ENCODE measurements at places on chromosomes 11 and 22.

GRCh38 chr11:121572571-121573059 lies 119.8 kb upstream of the SORL1-AS1 start:
- no peak for DNase-seq

DNA sequence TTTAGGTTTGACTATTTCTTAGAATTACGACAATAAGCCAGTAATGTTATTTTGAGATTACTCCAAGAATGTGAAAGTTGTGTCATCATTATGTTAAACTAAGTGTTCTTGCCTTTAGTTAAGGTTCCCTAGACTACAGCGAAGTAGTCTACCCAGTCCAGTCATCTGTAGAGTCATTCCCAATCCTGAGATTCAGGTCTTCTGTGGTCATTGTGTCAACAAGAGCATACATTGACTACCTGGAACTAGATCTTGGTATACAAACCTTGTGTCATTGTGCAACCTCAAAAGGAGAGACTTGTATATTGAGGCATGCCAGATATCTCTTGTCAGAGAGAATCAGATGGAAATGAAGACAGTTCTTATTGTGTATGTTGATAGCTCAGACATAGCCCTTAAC lies 115.9 kb downstream of the ATM start:
- no peak for DNase-seq

- no peak for DNase-seq
Observed at GRCh38 chr11:57376095-57377090, 4.6 kb downstream of the PRG3 start.

DNA sequence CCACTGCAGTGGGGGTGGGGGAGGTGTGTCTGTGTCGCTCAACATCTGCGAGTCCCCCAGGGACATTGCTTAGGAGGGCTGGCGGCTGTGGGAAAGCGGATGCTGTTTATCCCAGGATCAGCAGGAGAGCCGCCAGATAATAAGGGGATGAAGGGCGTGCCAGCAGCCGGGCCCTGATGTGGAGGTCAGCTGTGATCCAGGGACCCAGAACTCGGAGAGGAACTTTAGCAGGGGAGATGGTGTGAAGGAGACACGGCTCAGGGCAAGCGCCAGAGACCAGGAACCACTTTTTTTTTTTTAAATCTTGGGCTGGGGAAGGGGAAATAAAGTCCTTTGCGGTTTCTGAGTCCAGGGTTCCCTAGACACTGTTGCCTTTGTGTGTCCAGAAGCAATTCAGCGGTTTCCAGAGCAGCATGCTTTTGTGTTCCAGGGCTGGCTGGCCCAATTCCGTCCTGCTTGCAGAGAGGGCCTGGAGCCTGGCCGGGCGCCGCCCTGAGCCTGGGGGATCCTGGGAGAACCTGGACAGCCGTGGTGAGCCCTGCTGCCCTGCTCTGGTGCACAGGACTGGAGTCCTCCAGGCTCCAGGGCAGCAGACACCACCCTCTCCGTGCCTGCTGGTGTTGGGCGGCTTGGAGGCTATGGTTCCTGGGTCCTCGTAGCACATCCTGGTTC lies at the start of gene GRAMD4:
Gene GRAMD4, plus strand, starts transcription at position 557 of the 672 bp plus-strand sequence. CDS start 6,414 bp downstream, outside the sequence.
- no peak for DNase-seq

- no peak for DNase-seq
Observed at GRCh38 chr22:28241656-28242290, 322.7 kb upstream of the PITPNB start.

- no peak for DNase-seq
Observed at GRCh38 chr11:120482149-120482548, 29.4 kb upstream of the GRIK4 start.

GRCh38 chr11:126702987-126703386 lies 297.6 kb downstream of the KIRREL3 start:
- no peak for DNase-seq

- no peak for DNase-seq
Observed at GRCh38 chr11:114617157-114618124, 21.9 kb upstream of the NXPE4 start.

Measured in stimulated activated CD4-positive, alpha-beta T cell treated with anti-CD3 and anti-CD28 coated beads, Interleukin-1b, Interleukin-23, amount 100 ng/mL, for 1 hour (primary cell).